ENCODE measurements at places on chromosomes 3 and 15.

DNA sequence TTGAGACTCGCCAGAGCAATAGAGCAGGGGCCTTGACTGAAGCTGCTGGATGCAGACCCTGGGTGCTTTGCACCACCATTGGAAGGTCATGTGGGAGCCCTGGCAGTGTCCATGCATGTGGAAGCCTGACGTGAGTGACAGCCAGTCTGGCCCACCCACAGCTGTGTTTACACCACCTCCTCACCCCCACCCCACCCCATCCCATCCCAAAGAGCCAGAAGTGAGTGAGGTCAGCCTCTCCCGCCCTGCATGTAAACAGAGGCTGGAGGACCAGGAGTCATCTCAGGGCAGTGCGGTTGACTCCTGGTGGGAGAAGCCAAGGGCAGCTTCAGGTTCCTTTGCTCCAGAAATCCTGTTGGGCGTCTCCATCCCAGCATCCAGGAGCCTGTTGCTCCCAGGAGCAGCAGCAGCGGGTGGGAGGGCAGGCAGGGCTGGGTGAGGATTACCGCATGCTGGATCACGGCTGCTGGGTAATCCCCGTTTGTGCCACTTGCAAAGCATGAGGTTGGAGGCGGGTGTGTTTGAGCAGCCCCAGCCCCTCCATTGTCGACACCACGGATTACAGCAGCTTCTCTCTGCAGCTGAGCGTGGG is 44.6 kb downstream of the CORO2B start:
- DNase-seq, result no peak

DNA sequence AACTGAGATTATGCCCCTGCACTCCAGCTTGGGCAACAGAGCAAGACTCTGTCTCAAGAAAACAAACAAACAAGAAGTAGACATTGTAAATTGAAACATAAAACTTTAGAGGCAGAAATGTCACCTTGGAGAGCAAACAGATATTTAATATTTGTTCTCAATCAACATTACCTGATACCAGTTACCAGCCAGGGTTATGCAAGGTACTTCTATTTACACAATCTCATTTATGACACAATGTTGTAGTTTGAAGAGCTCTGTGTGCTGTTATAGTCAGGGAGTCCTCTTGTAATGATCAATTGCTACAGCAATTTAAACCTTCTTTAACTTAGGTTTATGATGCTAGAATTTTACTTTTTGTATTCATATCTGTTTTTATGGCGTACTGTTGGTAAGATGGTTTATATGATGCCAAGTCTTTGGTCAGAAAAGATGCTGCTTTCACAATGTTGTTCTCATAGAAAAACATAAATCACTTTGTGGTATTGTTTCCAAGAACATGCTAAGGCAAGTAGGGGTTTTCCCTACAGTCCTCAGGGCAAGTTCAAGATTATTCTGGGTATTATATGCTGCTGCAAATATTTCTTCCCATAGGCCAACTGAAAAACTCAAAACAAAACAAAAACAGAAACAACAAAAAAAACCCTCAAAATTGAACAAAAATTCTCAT is 173.5 kb downstream of the TNIK start:
- DNase-seq, result peak; percentile 9

GRCh38 chr3:57128826-57129667 is 36.1 kb downstream of the IL17RD start:
- no peak for DNase-seq

DNA sequence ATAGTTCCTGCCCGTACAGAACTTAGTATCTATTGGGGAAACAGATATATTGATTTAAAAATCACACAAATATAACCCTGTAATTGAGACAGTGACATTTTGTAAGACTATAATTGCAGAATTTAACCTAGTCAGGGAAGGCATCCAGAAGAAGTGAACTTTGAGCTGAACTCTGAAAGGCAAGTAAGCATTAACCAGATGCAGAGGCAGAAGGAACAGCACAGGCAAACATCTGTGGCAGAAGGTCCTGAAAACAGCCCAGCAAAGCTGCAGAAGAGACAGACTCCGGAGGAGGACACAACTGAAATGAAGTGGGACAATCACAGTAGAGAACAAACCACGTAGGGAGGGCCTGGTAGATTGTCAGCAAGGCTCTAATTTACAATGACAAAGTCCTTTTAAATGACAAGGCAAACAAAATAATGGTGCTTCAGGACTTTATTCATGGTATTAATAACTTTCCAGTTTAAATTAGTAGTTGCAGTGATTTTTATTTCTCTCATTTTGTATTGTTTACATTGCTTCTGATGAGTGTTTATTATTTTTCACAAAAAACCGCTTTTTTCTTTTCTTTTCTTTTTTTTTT is 14.5 kb downstream of the BCL2A1 start:
- no peak for DNase-seq

DNA sequence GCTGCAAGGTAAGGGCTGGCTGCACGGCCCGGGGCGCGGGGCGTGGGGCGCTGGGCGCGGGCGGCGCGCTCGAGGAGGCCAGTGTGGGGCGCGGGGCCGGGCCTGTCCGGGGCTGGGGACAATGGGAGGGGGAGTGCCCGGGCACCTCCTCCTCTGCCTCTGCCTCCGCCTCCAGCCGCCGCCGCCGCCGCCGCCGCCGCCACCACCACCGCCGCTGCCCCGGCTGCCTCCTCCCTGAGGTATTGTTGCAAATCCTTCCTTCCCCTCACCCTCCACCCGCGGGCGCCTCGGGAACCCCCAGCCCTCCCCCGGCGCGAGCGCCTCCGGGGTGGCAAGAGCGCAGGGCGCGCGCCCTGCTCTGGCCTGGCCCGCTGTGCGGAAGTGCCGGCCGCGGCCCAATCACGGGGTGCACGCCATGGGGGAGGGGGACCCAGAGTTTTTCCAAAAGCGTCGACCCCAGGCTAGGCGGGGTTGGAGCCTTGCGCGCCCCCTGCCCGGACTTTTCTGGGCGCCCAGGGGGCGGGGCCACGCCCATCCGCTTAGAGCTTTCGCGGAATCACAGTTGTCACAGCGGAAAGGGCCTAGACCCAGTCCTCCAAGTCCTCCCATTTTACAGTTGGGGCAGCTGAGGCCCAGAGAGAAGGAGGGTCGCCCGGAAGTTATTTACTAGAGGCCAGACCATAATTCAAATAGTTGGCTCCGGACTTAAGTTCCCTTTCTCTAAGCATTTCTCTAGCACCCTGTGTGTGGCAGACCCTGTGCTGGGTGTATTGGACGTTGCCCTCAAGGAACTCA is at the start of gene LPP:
TSS of gene LPP (plus strand) at position 144 of the 795 bp plus-strand sequence. CDS start 251,964 bp downstream, outside the sequence.
- DNase-seq, result peak; percentile 79

GRCh38 chr3:33716227-33716626 is 1.8 kb downstream of the CLASP2 start:
- no peak for DNase-seq

GRCh38 chr15:101091080-101092017 is 160.5 kb downstream of the CHSY1 start:
- DNase-seq, result no peak

DNA sequence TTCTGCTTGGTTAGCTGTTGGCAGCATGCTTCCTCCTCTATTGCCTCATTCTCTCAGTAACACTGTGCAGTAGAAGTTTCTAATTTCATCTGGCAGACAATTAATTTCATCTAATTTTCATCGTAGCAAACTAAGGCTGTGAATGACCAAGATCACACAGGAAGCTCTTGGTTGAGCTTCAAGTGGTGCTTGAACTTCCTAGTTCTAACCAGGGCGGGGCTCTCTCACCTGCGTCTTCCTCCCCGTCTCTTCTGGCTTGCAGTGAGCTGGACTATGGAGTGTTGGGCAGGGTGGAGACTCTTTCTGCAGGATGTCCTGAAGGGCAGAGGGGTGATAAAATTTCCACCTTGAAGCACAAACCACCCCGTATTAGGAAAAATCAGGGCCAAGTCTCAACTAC is 2.0 kb upstream of the IL16 start:
- DNase-seq, result no peak

DNA sequence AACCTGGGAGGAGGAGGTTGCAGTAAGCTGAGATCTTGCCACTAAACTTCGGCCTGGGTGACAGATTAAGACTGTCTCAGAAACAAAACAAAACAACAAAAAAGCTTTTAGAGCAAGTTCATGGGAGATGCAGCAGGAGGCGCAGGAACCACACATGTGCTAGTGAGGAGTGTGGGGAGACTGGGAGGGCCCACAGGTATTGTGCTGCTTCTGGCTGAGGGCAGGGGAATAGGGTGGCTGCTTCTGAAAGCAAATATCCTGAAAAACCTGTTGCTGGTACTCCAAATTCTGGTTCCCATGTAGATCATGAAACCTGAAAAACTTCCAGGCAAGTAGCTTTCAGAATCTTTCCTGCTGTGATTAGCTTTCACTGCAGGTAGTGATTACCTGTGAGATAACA is 22.1 kb downstream of the TYRO3 start:
- peak; percentile 83 for DNase-seq

- peak; percentile 97 for DNase-seq
Measured at GRCh38 chr15:65516997-65517865, at the start of gene DPP8. Gene DPP8 (minus strand): TSS chr15:65517689. CDS start chr15:65512553, 5,136 bp downstream.

GRCh38 chr3:13540297-13540995 is 8.5 kb upstream of the FBLN2 start:
- no peak for DNase-seq

DNA sequence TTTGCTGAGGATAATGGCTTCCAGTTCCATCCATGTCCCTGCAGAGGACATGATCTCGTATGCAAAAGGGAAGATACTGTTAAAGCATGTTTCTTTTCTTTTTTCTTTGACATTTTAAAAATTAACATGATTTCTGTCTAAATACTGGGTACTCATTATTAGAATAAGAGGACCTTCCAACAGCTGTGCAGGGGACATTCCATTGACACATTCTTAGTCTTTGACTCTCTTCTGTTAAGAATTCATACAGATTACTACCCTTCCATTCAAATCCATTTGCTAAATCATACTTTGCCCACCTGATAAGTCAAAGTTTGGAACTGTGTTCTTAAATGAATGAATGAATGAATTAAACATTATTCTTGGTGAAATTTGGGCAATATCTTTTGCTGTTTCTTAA is 5.1 kb upstream of the CP start:
- no peak for DNase-seq

- no peak for DNase-seq
Measured at GRCh38 chr15:79121571-79121970, 31.0 kb upstream of the RASGRF1 start.

- no peak for DNase-seq
Measured at GRCh38 chr3:425079-425478, 228.5 kb downstream of the CHL1 start.

- DNase-seq, result no peak
Measured at GRCh38 chr15:74504418-74504817, 36.6 kb upstream of the ARID3B start.

GRCh38 chr15:70474471-70475406 is 288.6 kb downstream of the UACA start:
- DNase-seq, result no peak

- DNase-seq, result no peak
Measured at GRCh38 chr3:77524463-77524862, 484.6 kb downstream of the ROBO2 start.

DNA sequence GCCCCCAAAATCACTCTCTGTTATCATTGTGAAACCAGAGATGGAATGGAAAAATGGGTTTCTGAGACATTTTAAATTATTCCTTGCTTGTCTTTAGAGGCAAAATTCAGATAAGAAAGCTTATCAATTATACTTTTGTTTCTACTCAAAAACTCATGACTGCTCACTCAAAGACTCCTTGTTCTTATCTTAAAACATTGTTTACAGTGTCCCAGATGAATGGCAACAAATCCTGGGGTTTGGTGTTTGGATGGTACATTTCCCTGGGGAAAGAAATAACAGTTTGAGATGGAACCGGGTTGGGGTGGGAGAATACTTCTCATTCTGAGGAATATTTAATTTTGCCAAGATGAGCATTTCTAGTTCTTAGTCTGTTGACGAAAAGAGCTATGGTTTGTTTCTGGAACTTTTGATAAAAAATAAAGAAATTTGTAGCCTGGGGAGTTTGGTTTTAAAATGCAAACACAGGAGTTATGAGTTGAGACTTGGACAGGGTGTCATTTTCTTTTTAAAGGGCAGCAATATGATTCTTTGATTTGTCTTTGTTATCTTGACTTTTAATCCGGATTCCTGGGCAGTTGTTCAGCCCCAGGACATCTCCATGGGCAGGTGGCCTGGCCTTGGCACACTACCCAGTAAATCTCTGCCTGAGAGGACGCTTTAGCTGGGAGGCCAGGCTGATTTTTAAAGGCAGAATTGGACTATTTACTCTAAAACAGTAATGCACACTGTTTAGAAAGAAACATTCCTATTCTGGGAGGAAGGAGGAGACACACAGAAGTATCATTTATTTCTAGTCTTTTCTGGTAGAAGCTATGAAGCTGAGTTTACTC is 32.4 kb downstream of the BTD start:
- no peak for DNase-seq

GRCh38 chr15:92883163-92883875 is 16.8 kb upstream of the CHD2 start:
- peak; percentile 57 for DNase-seq

- peak; percentile 47 for DNase-seq
Measured at GRCh38 chr15:80780416-80781221, 1.4 kb downstream of the CEMIP start.

- DNase-seq, result no peak
Measured at GRCh38 chr3:25863011-25863415, 73.1 kb downstream of the OXSM start.
